ENCODE measurements at places on chromosomes 12 and 14.

DNA sequence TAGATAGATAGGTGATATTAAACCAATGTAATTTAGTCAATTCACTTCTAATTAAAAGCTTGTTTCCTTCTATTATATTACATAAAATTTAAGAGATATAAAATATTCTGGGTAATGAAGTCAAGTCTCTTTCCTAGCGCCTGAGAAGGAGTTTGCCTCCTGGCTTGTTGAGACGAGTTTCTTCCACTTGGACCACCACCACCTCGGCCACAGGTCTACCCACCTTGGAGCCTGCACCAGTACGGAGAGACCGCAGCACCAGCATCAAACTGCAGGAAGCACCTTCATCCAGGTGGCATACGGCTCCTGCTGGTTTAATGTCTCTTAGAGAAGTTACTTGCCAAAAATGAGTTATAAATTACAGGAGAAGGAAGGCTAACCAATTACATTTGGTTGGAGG, 79.0 kb upstream of the SLCO1C1 start:
- no peak for DNase-seq

GRCh38 chr14:100788517-100788916, 37.4 kb upstream of the MEG3 start:
- no peak for DNase-seq

DNA sequence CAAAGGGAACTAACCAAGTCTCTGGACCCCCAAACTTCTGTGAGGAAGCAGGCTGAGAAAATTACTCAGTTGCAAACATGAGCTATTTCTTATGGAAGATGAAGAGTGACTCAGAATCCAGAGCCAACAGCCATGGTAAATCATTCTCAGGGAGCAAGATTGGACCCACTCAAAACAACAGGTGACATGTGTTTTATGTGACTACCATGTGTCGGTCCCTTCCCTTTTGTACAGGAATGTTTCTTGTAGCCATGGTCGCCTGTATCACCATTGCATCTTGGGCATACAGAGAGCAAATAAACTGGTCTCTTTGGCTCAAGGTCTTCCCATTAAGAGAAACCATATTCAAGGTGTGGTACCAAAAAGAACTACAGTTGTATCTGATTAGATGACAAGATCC, 75.4 kb upstream of the COCH start:
- DNase-seq = no peak

GRCh38 chr12:11732023-11732422, 82.5 kb downstream of the ETV6 start:
- no peak for DNase-seq

- no peak for DNase-seq
These were observed 33.1 kb upstream of the CCDC60 start for GRCh38 chr12:119301379-119301778.

- no peak for DNase-seq
These were observed 271.6 kb upstream of the DCN start for GRCh38 chr12:91454179-91454578.

GRCh38 chr14:93023039-93023438, 92.7 kb downstream of the ITPK1 start:
- DNase-seq = no peak

DNA sequence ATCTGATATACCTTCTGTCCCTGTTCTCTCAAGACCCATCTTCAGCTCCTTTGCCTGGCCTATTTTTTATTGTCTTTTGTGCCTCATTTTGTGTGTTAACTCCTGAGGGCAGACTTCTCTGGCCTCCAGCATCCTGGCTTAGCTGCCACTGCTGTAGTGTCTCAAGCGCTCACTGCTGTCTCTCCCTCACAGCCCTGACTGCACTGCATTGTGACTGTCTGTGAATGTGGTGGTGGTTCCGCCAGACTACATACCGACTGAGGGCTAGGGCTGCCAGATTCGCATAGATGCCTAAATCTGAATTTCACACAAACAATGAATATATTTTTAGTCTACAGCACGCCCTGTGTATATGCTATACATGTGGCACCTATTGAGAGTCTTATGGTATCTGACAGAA, 1088.9 kb upstream of the TMEM132C start:
- DNase-seq = no peak

DNA sequence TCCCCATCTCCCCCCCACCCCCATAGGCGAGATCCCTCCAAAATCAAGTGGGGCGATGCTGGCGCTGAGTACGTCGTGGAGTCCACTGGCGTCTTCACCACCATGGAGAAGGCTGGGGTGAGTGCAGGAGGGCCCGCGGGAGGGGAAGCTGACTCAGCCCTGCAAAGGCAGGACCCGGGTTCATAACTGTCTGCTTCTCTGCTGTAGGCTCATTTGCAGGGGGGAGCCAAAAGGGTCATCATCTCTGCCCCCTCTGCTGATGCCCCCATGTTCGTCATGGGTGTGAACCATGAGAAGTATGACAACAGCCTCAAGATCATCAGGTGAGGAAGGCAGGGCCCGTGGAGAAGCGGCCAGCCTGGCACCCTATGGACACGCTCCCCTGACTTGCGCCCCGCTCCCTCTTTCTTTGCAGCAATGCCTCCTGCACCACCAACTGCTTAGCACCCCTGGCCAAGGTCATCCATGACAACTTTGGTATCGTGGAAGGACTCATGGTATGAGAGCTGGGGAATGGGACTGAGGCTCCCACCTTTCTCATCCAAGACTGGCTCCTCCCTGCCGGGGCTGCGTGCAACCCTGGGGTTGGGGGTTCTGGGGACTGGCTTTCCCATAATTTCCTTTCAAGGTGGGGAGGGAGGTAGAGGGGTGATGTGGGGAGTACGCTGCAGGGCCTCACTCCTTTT, 2.7 kb downstream of the GAPDH start:
- DNase-seq = no peak

DNA sequence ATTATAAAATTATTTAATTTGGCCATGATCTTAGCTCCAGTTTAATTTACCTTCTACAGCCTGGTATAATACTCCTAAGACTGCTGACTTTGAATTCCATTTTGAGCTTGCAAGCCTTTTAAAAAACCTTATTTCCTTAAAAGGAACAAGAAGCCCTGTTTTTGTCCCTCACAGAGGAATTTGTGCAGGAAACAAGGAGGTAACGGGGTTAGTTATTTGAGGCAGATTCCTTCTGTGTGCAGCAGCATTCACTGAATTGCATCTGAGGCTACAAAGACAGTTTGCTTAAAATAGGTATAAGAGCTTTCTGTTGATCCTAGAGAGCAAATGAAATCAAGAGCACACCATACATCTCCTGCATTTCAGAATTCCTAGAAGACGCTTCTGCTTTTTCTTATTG, 403.3 kb upstream of the PRICKLE1 start:
- no peak for DNase-seq

- no peak for DNase-seq
These were observed 17.4 kb downstream of the GNG2 start for GRCh38 chr14:51877810-51878209.

- no peak for DNase-seq
These were observed 35.6 kb downstream of the UBE3B start for GRCh38 chr12:109513051-109513450.

- DNase-seq = no peak
These were observed 11.0 kb downstream of the PAPLN start for GRCh38 chr14:73248108-73248868.

GRCh38 chr12:120925740-120926563, 21.8 kb upstream of the SPPL3 start:
- DNase-seq = no peak

DNA sequence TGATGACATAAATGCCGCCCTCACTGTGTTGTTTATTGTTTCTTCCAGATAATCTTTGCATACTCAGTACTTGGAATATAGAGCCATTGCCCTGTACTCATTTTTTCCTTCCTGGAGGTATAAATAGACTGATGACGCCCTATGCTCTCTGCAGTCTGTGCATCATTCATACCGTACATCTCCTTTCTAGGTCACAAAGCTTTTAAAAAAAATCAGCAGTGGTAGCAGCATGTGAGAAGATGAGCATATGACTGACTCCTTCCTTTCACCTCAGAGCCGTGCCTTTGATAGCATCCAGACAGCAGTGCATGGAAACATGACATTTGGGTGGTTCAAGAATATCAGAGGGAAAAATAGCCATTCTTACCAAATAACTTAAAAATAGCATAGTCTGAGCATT, 77.3 kb downstream of the PDE3A start:
- no peak for DNase-seq

- peak; percentile 13 for DNase-seq
These were observed 3.6 kb downstream of the SMIM41 start for GRCh38 chr12:52082988-52083637.

DNA sequence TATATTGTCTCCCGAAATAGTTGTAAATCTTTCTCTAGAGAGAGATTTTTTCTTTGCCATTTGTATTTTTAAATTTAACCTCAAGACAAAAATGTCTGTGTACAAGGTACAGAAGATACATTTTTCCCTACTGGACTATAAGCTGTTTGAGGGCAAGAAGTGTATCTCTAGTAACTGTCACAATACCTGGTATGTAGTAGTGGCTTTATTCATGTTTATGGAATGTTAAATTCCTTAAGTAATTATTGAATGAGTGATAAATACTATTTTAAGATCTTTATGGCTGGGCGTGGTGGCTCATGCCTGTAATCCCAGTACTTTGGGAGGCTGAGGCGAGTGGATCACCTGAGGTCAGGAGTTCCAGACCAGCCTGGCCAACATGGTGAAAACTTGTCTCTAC, 24.4 kb upstream of the CDK17 start:
- DNase-seq = no peak

- no peak for DNase-seq
These were observed 89.7 kb upstream of the CPM start for GRCh38 chr12:69022674-69023073.

DNA sequence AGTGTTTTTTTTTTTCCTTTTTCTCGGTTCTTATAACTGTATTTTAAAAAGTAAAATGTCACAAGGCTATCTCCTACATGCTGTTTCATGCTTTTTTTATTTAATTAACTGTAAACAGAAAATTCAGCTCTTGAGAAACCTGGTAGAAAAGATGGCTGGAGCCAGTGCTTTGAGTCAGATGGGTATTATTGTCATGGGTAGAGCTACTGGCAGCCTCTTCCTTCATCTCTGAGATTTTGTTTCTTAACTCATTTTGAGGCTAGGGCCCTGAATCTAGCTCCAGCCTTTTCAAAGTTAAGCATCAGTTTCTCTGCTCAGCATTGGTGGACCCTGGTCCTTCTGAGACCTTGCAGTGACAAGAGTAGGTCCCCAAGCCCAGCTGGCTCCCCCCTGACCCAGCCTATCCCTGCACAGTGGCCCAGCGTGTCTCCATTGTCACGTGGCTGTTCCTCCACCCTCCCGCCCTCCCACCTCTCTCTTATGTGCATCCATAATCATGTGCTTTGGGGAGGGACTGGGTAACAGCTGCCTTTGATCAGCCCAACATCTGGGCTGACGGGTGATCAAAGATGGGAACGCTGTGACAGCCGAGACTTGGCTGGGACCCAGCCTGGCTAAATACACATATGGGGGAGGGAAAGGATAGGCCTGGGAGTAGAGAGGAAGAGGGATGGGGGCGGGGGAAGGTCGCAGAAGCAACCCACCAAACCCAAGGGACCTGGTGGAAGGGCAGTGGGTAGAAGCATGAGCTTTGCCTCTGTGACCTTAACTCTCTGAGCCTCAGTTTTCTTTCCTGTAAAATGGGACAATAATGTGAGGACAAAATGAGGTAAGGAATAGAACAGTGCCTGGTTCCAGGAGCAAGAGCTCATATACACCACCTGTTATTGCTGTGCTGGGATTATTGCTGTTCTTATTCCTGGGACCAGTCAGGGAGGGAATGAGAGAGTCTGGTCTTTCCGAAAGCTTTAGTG, 24.4 kb upstream of the RBM19 start:
- no peak for DNase-seq

- DNase-seq = peak; percentile 36
These were observed 75.2 kb upstream of the TBX5 start for GRCh38 chr12:114481200-114481535.

DNA sequence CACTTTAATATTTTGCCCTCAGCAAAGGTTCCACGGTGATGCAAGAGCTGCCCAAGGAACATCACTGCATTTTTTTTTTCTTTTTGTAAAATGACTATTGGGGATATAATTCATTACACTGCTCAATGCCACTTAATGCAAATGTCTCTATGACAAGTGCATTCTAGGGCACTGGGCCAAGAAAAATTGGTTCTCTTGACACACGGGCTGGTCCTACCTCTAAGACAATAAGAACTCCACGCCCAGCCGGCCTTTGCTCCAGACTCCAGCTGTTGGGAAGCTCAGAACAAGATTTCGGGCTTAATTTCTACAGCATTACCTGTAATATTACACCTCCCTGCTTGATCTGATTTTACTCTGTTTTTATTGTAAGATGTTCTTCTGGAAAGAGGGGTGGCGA, 48.8 kb upstream of the VRK1 start:
- DNase-seq = peak; percentile 86

GRCh38 chr12:93889516-93890212, 212.5 kb downstream of the CRADD start:
- no peak for DNase-seq

DNA sequence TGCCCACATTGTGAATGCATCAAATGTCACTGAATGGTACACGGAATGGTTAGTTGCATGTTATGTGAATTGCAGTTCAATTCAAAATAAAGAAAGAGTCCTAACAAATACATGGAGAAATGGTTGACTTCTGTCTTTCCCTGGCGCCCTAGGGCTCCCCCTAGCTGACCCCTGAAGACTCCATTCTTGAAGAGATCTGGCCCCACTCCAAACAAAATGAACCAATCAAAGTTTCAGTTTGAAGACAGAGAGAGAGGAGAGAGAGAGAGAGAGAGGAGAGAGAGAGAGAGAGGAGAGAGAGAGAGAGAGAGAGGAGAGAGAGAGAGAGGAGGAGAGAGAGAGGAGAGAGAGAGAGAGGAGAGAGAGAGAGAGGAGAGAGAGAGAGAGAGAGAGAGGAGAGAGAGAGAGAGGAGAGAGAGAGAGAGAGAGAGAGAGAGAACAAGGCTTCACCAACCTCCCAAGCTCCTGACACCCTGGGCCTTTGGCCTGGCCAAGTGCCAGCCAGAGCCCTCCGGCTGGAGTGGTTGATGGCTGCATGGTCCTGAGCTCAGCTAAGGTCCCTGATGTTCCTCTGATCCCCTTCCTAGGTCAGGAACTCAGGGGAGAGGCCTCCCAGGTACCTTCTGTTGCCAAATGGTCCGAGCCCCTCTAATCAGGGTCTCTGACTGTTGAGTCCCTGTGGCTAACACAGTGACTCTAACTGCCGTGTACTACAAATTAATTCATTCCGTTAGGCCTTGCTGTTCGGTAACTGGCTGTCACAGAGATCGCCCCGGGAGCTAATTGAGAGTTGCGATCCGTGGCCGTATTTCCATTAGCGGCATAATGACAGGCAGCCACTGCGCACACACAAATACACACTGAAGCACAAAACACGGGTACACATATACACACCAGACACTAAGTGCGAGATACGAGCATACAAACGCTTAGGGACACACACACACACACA, 188.8 kb downstream of the ESRRB start:
- DNase-seq = no peak

DNA sequence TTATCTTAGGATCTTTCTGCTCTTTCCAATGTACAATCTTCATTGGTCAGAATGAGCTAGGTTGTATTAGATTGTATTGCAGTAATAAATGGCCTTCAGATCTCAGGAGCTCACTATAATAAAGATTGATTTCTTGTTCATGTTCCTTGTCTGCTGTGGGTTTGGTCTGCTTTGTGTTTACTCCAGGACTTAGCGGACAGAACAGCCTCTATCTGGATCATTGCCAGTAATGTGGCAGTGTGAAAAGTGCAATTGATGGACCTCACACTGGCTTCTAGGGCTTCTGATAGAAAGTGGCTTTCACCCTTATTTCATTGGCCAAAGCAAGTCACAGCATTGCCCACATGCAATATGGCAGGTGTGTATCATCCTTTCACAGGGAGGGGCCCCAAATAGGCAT, 81.2 kb downstream of the BTG1 start:
- no peak for DNase-seq

GRCh38 chr12:32151086-32151485, 44.4 kb downstream of the BICD1 start:
- DNase-seq = no peak

Data from DMS79 treated with DMSO at 0.1 percent for 48 hours (cell line).